ENCODE measurements at places on chromosomes 1 and 21.

DNA sequence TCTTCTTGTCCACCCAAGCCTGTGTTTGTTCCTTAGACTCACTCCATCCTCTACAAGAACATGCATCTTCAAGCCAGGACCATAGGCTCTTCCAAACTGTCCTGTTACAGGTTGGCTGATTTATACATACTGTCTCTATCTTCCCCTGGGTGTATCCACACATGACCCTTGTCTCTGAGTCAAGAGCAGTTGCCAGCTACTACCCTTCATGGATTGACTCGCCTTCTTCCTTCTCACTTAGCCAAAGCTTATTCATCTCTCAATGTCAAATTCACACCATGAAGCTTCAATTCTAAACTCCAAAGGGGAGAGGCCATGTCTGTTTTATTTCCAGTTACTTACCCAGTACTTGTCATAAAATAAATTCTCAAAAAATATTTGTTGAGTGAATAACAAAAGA lies 64.1 kb upstream of the CACHD1 start:
- DNase-seq, result no peak

DNA sequence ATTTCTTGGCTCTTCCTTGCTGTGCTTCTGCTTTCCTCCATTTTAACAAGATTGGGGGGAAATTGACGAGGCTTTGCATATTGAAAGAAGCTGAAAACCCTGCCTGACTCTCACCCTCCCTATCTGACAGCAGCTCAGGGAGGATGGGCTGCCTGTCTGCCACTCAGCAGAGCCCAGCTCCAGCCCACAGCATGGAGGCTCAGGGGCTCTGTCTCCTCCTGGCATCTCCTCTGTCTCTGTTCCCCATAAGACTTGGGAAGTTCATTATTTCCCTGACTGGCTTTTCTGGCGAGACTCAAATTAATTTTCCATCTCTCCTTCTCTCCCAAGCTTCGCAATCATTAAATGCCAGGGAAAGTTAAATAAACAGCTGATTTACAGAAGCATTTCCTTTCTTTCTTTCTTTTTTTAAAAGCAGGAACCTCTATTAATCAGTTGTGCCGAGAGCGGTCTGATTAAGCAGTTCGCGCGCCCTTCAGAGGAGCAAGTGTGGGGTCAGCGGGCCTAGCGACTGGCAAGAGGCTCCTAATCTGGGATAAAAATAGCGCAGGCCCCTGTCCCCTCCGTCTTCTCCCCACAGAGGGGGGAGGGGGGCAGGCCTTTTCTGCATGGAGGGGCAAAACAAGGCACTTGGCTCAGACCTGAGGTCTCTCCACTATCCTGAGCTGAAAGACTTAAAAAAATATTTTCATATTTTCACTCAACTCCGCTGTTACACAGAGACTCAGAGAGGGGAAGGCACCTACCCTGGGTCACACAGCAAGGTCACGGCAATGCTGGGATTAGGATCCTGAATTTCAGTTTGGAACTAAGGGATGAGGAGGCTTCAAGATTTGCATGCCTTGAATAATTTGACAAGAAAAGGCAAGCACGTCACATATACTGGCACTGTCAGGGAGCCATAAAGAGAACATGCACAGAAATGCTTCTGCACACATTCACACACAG lies 170.4 kb downstream of the ACTL8 start:
- no peak for DNase-seq

GRCh38 chr1:115718011-115718754 lies 50.3 kb downstream of the CASQ2 start:
- DNase-seq, result no peak

- DNase-seq, result no peak
Measured at GRCh38 chr1:213606252-213606820, 381.4 kb upstream of the PROX1 start.

DNA sequence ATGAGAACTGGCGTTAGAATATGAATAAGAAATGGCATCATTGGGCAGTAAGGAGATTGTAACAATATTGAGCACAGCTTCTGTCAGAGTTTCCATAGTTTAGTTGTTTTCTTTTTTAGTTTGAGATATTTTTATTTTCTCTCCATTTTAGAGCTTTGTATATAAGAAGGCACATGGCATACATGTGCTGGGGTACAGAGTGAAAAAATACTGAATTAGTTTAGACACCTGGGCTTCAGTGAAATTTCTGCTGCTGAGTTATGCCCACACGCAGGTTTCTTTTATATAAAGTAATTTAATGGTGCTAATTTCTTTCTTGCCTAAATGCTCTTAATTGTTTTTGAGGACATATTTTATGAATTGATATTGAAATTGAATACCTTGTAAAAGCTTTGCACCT lies 53.6 kb upstream of the RWDD3 start:
- no peak for DNase-seq

DNA sequence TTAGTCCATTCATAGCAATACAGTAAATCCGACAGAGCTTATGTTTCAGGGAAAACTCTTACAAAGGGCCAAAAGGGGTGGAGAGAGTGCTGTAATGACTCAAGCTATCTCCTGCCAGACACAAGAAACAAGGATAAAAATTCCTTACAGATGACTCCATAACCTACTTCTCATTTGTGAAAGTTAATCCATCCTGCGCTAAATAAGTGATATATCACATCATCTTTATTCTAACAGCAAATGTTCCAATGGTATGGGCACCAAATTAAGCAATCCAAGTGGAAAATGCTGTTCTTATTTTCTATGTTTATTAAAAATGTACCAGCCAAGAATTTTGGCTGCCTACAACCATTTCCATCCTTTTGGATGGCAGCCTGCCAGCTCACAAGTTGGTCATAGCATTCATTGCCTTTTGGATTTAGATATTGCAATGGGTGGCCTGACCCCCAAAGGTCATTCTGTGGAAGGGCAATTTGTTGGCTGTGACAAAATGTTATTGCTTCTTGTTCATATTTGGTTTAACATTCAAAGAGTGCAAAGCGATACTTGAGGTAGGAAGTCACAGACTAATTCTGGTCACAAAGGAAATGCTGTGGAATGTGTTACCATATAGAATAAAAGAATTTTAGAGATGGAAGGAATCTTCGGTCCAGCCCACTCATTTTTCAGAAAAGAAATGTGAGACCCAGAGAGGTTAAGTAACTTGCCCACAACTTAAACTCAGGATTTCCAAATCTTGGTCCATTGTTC lies 2.8 kb upstream of the ENAH start:
- DNase-seq, result no peak

DNA sequence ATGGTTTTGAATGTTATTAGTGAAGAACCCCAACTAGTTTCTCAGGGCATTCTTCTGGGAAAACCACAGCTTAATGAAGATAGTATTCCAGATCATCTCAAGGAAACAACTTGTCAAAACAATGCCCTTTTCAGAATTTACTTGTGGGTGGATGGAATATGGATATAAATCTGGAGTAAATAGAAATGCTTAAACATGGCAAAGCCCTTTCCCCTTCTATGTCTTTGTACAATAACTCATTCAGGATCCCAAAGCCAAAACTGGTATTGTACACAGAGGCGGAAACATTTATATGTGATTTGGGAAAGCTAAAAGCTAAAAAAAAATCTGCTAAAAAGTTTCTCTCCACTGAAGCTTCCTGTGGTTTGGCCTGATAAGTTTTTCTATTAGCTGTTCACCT lies 55.5 kb upstream of the RGS5 start:
- DNase-seq, result no peak

Data from activated CD4-positive, alpha-beta T cell treated with anti-CD3 and anti-CD28 coated beads, Interleukin-2, amount 50 U/mL, for 24 hours (primary cell).